HT-29 (cell line): ENCODE measurements at places on chromosomes 2 and 18. TPM values are rescaled to one million over a fixed set of nuclear protein-coding genes. Genes with fewer than 3 reads are reported as not detected.

DNA sequence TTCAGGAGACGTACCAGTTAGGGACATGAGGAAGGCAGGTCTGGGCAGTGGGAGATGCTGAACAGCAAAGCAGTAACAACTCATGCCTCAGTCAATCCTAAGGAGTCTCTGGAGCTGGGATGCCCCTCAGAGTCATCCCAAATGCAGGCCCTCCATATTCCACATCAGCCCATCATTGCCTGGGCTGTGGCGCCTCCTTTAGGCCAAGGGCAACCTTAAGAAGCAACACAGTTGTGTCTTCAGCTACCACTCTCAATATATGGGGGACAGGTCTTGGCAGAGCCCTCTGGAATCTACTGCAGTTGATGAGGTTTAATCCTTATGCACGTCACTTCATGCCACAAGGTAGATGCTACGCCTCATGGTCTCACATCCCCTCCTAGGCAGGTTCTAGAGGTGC lies 682.0 kb upstream of the RAB6C start:
- DNase-seq = no peak

GRCh38 chr2:116809109-116809508 lies 1005.4 kb upstream of the DDX18 start:
- DNase-seq = no peak

- DNase-seq = no peak
Measured at GRCh38 chr2:192307530-192307929, 112.8 kb upstream of the TMEFF2 start.

- no peak for DNase-seq
Measured at GRCh38 chr2:60958361-60958760, 59.2 kb upstream of the PEX13 start.

- DNase-seq = no peak
Measured at GRCh38 chr18:68219872-68220271, 495.0 kb downstream of the TMX3 start.

- no peak for DNase-seq
Measured at GRCh38 chr2:54629390-54629789, 94.1 kb upstream of the EML6 start.

- DNase-seq = no peak
Measured at GRCh38 chr2:201966691-201967438, 66.8 kb upstream of the FZD7 start.

- peak; percentile 2 for DNase-seq
Measured at GRCh38 chr2:51782921-51783765, 751.2 kb upstream of the NRXN1 start.

DNA sequence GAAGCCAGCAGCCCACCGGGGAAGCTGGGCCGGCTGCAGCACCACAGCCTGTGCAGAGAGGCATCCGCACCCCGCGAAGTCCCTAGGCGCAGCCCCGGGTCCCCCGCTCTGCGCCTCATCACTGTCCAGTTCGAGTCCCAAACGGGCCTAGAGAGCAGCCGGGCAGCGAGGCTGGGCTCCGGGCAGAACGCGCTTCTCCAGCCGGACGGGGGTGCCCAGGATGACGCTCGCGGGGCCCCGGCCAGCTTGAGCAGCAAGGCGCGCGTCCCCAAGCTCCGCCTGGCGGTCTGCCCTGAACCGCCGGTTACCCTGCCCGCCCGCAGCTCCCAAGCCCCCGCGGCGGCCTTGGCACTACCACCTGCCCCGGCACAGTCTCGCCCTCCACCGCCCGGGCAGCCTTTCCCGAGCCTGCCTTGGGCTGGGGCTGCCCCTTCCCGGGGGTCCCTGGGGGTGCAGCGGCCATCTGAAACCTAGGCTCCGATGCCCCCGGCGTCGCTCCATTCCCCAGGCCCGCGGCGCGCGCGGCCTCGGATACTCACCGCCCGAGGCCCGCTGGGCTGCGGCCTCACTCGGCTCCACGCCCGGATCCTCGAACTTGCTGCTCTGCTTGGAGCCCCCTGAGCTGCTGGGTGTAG lies 591 bp downstream of the SLC16A14 start:
- DNase-seq = peak; percentile 33

- no peak for DNase-seq
Measured at GRCh38 chr2:134583462-134583861, 135.3 kb downstream of the TMEM163 start.

- DNase-seq = no peak
Measured at GRCh38 chr2:197358931-197359330, 48.4 kb upstream of the ANKRD44 start.

DNA sequence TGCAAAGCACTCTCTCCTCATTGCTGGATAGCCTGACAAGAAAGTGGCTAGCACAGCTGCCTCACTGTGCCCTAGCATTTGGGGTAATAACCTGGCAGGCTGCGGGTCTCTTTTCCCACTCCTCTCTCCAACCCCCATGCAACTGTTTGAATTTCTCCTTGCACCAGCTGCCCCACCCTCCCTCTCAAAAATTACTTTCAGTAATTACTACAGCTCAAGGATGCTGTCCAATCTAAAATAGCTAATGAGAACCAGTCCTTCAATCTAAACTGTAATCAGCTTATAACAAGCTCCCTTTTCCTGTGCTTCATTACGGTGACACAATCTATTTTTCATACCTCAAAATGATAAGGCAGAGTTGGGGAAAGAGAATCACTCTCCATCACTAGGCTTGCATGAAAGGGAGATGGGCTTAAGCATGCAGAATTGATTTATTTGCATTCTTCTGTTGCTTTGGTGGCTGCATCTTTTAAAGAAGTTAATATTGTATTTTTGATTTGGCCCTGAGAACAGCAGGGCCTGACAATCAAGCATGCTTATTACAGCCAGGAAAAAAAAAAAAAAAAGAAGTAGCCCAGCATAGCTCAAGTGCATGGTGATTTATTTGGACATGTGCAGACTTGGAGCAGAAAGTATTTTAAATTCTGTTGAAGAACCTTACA lies 881.8 kb downstream of the SLC4A3 start:
- DNase-seq = no peak

DNA sequence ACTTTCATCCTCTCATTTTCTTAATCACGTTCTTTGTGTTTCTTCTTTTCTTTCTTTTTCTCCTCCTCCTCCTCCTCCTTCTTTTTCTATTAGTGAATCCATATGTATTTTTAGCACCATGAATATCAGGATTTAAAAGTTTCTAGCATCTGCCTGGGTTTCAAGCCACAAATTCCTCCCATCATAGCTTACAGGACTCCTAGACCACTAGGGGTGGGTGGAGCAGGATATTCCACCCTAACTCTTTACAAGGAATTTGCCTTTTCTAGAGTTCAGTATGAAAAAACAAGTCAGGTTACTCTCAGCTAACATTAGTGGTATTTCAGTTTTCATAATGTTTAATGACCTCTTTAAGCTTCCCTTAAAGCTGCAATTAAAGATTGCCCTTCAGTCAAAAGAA lies 19.1 kb upstream of the LRRTM1 start:
- peak; percentile 48 for DNase-seq

DNA sequence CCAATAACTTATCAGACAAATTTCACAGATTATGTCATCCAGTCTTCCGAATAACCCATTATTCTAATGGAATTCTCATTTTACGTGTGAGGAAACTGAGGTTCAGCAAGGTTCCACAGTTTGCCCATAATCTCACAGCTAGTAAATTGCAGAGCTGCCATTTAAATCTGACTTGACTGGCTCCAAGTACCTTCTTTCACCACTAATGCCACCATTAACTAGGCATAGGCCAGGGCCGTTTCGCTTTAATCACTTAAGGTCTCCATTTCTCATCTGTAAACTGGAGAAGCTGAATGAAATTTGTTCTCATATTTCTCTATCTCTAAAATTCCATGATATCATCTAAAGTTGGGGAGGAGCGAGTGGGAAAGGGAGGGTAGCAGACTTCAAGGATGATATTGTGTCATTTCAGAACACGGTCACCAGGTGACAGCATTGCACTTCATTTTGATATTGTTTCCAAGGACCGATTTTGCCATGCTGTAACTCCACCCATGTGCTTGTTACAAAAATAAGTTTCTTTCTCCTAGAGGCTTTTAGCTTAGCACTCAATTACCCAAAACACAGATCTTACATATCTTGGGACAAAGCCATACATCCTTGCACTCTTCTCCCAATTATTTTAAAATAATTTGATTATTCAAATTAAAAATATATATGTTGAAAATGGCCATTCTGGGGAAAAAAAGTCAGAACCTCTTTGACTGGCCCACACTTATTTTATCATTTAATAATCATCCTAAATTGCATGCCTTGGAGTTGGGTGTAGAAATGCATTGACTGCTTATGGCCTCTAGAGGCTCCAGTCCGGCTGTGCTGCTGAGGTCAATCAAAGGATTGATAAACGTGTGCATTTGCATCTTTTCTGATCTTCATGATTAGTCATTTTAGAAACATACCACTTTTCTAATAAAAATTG lies 123.8 kb downstream of the AKAIN1 start:
- DNase-seq = peak; percentile 74

DNA sequence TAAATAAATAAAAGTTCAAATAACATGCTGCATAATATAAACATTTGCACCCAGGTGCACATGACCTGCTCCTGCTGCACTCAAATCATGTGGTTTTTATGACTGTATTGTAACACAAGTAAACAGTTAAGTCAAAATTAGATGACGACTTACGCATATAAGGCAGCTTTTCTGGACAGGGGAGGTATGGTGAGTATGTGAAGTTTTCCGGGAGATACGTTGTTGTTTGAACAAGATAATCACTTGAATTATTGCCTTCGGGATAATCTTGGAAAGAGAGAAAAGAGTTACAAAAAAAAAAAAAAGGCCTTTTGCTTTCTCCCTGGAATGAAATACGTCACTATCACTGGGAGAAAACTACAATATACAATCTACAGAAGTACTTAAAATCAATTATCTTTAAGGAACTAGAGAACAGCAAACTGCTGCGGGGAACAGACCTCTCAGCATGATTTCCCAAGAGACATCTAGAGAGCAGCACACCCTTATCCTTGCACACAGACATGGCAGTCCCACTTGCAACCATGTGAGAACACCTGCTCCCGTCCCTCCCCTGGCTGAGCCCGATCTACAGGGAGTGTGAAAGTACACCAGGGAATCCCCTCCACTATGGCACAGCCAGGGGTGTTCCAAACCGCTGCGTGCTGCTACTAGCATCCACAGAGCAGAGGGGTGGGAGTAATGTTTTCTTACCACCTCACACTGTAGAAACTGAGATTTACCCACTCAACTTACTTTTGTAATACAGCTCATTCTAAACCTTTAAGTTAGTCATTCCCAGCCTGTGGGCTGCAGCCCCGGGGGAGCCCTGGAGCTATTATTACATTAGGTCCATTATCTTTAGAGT lies 26.3 kb downstream of the B4GALT6 start:
- no peak for DNase-seq

DNA sequence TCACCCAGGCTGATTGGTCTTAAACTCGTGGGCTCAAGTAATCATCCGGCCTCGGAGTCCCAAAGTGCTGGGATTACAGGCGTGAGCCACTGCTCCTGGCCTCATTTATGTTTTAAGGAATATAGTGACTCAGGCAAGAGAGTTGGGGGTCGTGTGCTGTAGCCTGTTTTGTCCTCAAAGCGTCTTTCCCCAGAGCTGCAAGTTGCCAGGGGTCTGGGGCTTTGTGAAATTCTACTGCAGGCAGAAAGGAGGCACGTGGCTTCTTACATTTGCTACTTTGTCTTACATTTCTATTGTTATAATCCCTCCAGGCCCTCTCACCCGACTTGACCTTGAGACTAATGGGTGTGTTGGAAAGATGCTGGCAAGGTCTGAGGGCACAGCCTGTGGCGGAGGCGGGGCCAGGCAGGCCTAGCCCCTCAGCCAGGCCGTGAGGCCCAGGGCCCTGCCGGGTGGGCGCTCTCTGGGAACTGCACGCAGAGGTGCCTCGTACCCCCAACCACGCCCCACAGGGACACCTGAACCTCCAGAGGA lies 85.8 kb upstream of the NDUFV2 start:
- no peak for DNase-seq

- DNase-seq = no peak
Measured at GRCh38 chr18:69208545-69208944, 192.1 kb upstream of the DOK6 start.

UGT1A5 gene
- total RNA-seq = 3.1 and 3.5 TPM in 2 replicates

GEN1 gene
- 16.8 and 18.5 TPM in 2 replicates for total RNA-seq

SMARCAL1 gene
- 3.6 and 8.5 TPM in 2 replicates for total RNA-seq

NEDD4L gene
- 78.2 and 83.9 TPM in 2 replicates for total RNA-seq

LOXL3 gene
- total RNA-seq = 0.74 and 2.2 TPM in 2 replicates

LINC00305 gene
- total RNA-seq = not detected in 2 replicates
